ENCODE measurements at places on chromosomes 16 and 17.

- DNase-seq: no peak
Measured at GRCh38 chr17:11293480-11293879, 52.5 kb downstream of the SHISA6 start.

GRCh38 chr17:38508954-38509771 is 80.9 kb downstream of the ARHGAP23 start:
- peak; percentile 65 for DNase-seq

GRCh38 chr17:6286233-6286632 is 148.7 kb downstream of the AIPL1 start:
- DNase-seq: peak; percentile 40

DNA sequence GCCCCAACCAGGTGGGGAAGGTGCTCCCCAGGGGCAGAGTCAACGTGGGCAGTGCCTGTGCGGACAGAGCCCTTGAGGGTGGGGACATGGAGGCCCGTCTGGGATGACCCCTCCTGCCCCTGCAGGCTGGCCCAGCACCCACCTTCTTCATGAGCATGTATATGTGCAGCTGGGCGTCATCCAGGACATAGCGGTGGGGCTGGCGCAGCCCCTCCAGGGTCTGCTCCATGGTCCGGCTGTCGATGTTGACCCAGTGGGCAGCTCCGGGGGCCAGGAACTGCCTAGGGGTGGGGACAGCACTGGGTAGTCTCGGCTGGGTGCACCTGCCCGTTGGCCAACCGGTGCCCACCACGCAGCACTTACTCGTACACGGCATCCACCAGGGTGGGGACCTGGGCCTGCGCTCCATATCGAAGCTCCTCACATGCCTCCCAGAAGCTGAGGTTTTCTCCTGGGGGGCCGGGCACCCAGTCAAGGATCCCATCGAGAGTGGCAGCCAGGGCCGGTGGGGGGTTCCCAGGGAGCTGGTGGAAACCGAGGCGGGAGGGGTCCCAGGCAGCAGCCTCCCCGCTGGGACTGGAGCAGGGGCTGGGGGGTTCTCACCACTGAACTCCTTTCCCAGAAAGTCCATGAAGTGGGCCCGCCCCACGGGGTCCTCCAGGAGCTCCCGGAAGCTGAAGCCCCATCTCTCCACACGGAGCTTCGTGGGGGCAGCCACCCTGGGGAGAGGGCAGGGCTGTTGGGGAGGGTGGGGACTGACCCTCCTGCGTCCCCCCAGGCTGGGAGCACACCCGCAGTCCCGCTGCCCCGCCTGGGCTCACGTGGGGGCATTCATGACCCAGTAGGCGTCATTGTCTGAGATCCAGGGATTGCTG is 5.1 kb downstream of the RGS11 start:
- DNase-seq: no peak

DNA sequence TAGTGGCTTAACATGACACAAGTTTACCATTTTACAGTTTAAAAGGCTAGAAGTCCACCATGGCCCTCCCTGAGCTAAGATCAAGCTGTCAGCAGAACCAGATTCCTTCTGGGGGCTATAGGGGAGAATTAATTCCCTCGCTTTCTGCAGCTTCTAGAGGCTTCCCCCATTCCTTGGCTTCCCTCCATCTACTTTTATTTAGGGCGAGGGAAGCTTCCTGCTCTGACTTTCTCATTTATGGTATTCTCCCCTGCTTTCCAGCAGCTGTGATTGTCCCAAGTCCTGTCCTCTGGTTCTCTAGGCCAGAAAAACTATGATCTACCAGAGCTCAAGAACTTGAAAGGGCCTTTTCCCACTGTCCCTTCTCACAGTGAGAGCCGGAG is 4.3 kb downstream of the CETP start:
- DNase-seq: no peak

GRCh38 chr16:17365591-17366298 is 105.0 kb downstream of the XYLT1 start:
- no peak for DNase-seq

DNA sequence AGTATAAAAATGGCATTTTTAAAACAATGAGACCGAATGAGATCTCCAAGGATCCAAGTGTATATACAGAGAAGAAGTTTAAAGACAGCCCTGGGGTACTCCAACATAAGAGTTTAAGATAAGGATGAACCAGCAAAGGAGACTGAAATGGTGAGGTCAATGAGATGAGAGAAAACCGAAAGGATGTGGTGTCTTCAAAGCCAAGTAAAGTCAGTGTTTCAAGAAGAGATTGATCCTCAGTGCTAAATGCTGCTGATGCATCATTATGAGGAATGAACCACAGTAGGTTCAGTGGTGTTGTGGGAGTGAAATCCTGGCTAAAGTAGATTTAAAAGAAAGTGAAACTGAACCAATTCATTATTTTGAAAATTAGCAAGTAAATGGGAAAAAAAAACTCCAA is 38.1 kb upstream of the NLK start:
- no peak for DNase-seq

- DNase-seq: no peak
Measured at GRCh38 chr17:32356750-32357149, 6.8 kb downstream of the ZNF207 start.

DNA sequence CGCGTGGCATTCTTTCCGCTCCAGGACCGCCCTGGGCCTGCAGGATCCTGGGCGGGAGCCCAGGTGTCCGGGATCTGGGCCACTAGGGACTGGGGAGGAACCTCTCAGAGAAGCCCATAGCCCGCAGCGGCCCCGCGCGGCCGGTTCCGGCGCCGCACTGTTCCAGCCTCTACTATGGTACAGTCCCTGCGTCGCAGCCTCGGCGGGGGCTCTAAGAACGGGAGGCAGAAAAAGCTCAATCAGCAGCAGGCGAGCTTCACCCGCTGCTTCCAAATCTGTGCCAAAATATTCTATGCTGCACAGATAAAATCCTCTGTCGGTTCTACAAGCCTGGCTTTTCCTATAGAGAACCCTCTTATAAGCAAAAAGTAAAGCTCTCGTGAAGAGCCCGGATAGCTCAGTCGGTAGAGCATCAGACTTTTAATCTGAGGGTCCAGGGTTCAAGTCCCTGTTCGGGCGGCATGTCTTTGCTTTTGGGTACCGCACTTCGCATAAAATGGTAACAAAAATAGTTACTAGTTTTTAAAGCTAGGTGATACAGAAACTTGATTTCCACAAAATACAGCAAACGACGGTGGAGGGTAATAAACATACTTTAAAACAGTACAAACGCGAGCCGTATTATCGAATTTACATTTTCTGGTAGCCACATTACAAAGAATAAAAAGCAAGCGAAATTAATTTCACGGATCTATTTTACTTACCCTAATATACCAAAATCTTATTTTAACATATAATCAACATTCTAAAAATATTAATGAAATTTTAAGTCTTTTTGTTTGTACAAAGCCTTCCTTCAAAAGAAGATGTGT is 661 bp upstream of the ALOXE3 start:
- peak; percentile 65 for DNase-seq

All from HCT116 (cell line).